ENCODE measurements at places on chromosomes 6 and 20. TPM values are rescaled to one million over a fixed set of nuclear protein-coding genes. Genes with fewer than 3 reads are reported as not detected.

DNA sequence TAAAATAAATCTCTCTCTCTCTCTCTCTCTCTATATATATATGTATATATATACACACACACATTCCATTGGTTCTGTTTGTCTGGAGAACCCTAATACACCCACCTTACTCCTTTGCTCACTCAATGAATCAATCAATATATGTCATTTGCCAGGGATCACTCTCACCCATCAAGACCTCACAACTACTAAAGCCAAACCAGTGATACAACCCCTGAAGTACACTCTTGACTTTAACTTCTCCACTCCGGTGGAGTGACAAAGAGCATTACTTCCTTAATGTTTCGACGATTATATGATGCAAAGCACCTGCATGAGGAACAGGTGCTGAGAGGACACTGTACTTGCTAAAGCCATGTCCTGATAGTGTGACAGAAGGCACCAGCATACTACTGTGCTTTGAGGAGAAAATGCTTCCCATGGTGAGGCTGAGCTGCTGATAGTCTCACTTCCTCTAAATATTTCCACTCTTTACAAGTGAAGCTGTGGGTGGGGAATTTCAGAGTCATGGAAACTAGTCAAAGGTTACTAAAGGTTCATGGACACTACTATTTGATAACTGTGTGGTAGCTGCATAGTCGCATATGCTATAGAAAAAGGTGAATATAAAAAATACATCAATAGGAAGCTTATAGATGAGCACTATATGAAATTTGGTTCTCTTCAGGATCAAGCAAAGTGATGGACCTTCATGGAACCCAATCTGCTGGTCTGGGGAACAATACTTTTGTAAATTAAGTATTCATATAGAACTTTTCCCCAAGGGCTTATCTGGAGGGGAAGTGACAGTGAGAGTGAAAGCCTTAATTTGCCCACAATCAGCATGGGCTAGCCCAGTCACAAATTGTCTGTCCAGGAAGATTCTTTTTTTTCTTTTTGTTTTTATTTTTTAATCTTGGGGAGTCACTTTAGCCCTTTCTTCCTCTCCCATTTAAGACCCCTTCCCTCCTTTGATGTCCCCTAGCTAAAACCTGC, 141.9 kb upstream of the NEDD9 start:
- no peak overlapping the region for H3K27ac ChIP-seq
- DNase-seq = no peak
- H3K4me3 ChIP-seq = no peak overlapping the region
- no peaks in the 10 kb centered on the region for H3K36me3 ChIP-seq

The SIRPB1 gene
- total RNA-seq = 0.95 TPM

The KIAA1755 gene
- 4.7 TPM for total RNA-seq

DNA sequence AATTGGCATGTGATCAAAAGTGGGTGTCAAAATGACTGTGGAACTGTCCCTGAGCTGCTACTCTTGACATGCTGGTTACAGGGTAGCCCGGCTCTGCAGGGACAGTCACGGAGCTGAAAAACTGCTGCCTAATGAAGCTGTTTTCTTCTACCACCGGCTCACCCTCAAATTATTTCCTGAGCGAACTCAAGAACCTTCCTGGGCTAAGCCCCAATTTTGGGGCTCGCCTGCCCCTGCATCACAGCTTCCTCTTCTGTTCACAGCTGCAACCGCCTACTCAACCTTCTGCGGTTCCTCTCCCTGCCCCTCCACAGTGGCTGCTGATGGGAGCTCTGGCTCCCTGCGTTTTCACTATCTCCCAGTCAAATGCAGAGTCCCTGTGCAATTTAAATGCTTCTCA, 110.8 kb upstream of the MLN start:
- H3K27me3 ChIP-seq = peaks cover 18% of the 10 kb centered on the region
- DNase-seq = no peak
- H3K4me1 ChIP-seq = peaks cover 8% of the 10 kb centered on the region
- H3K27ac ChIP-seq = no peak overlapping the region
- H3K36me3 ChIP-seq = no peaks in the 10 kb centered on the region

GRCh38 chr6:100446115-100447080, 18.3 kb downstream of the SIM1 start:
- H3K36me3 ChIP-seq = peaks cover 4% of the 10 kb centered on the region
- no peak for DNase-seq
- H3K4me3 ChIP-seq = peak overlapping the region; percentile 13
- peaks cover 31% of the 10 kb centered on the region for H3K27me3 ChIP-seq
- H3K27ac ChIP-seq = peak overlapping the region; percentile 4

DNA sequence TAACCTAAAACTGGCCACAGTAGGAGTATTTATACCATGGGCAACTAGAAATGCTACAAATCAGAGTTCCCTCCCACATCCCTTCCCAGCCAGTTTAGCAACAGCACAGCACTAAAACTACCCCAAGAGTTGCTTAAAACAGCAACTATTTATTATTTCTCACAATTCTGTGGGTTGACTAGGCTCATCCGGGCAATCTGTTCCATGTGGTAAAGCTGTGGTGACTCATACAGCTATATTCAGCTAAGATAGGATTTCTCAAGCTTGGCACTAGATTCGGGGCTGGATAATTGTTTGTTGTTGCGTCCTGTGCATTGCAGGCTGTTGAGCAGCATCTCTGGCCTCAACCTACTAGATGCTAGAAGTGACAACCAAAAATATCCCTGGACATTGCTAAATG, 8.6 kb upstream of the HECA start:
- no peak overlapping the region for H3K27ac ChIP-seq
- H3K36me3 ChIP-seq = no peaks in the 10 kb centered on the region
- DNase-seq = no peak

The HLA-DOB gene
- total RNA-seq = 0.88 TPM

The GTSF1L gene
- total RNA-seq = not detected

- no peak overlapping the region for H3K27ac ChIP-seq
- no peaks in the 10 kb centered on the region for H3K36me3 ChIP-seq
- no peaks in the 10 kb centered on the region for H3K4me1 ChIP-seq
- no peak for DNase-seq
- no peak overlapping the region for H3K4me3 ChIP-seq
These were observed 262.3 kb upstream of the PLN start for GRCh38 chr6:118285791-118286190.

GRCh38 chr6:47483516-47483852, 5.9 kb downstream of the CD2AP start:
- H3K27ac ChIP-seq = peak overlapping the region; percentile 66
- peak overlapping the region; percentile 35 for H3K4me3 ChIP-seq
- peaks cover 54% of the 10 kb centered on the region for H3K4me1 ChIP-seq
- no peak for DNase-seq
- no peaks in the 10 kb centered on the region for H3K36me3 ChIP-seq

- no peaks in the 10 kb centered on the region for H3K36me3 ChIP-seq
- no peaks in the 10 kb centered on the region for H3K27me3 ChIP-seq
- no peak overlapping the region for H3K4me3 ChIP-seq
- DNase-seq = no peak
These were observed 162.0 kb upstream of the EPHA7 start for GRCh38 chr6:93581371-93581770.

The GDAP1L1 gene
- total RNA-seq = 1.8 TPM

GRCh38 chr6:41607736-41608135, 30.5 kb upstream of the MDFI start:
- no peak for DNase-seq
- H3K4me1 ChIP-seq = peaks cover 10% of the 10 kb centered on the region
- H3K36me3 ChIP-seq = no peaks in the 10 kb centered on the region
- no peak overlapping the region for H3K27ac ChIP-seq
- no peak overlapping the region for H3K4me3 ChIP-seq
- H3K27me3 ChIP-seq = peaks cover 4% of the 10 kb centered on the region

- H3K4me3 ChIP-seq = no peak overlapping the region
- no peak for DNase-seq
- no peak overlapping the region for H3K27ac ChIP-seq
These were observed 67.0 kb downstream of the FAM50B start for GRCh38 chr6:3916211-3916610.

GRCh38 chr6:17653198-17653882, 53.2 kb downstream of the FAM8A1 start:
- H3K4me1 ChIP-seq = peaks cover 8% of the 10 kb centered on the region
- peaks cover 39% of the 10 kb centered on the region for H3K36me3 ChIP-seq
- peak overlapping the region; percentile 79 for H3K27ac ChIP-seq
- no peaks in the 10 kb centered on the region for H3K27me3 ChIP-seq
- DNase-seq = no peak

All from type B pancreatic cell (in vitro differentiated cells).